ENCODE measurements at places on chromosomes 2 and 18.

GRCh38 chr2:108534584-108535356 lies 500 bp downstream of the LIMS1 start:
- DNase-seq = peak; percentile 65

GRCh38 chr2:217293607-217294006 lies 433.7 kb upstream of the TNP1 start:
- no peak for DNase-seq

- DNase-seq = no peak
These were observed 23.6 kb downstream of the UGP2 start for GRCh38 chr2:63865159-63865799.

DNA sequence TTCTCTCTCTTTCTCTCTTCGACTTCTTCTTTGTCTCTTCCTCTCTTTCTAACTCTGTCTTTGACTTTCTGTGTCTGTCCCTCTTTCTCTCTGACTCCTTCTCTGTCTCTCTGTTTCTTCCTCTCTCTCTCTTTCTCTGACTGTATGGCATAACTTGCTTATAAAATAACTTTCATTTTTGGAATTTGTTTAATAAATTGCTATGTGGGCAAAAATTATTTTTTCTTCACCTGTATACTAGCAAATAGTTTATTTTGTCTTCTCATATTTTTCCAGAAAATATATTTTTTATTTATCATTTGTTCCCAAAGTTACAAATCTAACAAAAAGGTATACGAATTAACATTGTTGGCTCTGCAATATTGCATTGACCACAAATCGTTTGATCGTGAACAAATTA lies 305.7 kb upstream of the FAM98A start:
- no peak for DNase-seq

- no peak for DNase-seq
These were observed 135.7 kb upstream of the CTDP1 start for GRCh38 chr18:79543861-79544385.

- DNase-seq = peak; percentile 50
These were observed 182.4 kb downstream of the PTPRM start for GRCh38 chr18:7749510-7749981.

- DNase-seq = peak; percentile 21
These were observed 124.2 kb upstream of the SATB2 start for GRCh38 chr2:199581935-199582360.

DNA sequence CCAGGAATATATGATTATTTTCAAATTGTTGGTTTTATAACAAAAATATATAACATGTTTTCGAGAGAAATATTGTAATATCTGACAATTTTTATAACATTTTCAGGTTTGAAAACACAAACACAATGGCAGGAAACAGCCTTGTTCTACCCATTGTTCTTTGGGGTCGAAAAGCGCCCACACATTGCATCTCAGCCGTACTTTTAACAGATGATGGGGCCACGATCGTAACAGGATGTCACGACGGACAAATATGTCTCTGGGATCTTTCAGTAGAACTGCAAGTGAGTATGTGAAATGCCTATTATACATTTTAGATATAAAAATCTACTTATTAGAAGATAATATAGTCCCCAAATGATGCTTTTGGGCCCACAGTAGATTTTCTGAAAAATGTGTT lies 21.2 kb downstream of the WDR7 start:
- DNase-seq = no peak

DNA sequence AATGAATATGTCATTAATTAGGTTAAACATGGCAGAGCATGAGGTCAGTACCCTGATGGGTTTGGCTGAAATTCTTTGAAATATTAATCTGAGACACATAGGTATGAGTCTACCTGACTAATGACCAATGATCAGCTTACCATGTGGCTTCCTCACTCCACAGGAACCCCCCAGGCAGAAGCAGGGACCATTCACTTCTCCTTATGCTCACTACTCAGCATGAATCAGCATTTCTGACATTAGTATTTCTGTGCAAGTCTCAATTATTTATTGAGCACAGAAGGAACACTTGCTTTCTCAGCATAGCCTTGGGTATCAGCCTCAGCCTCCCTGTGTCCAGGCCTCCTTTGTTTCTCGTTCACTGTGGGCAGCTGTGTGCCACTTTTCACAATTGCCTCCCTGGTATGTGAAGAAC lies 9.3 kb upstream of the KCNE4 start:
- no peak for DNase-seq

- peak; percentile 27 for DNase-seq
These were observed 111.7 kb upstream of the DYNAP start for GRCh38 chr18:54479365-54479764.

GRCh38 chr2:38130876-38131275 lies 54.9 kb upstream of the CYP1B1 start:
- no peak for DNase-seq

DNA sequence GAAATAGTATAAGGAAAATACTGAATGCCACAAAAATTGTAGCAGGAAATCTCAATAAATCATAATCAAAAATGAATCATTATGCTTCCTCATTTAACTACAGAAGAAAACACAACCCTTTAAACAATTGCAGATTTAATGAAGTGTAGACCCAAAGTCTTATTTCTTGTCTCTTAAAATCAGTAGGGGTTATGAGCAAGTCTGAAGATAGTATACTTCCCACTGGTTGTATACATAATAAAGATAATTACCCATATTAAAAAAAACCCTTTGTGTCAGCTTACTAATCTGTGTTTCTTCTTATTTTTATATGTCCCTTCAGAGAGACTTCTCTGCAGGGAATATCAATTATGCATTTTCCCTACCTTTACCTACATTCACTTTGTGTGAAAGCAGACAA lies 504.7 kb downstream of the ERBB4 start:
- DNase-seq = no peak

- DNase-seq = no peak
These were observed 1096.8 kb upstream of the ACVR2A start for GRCh38 chr2:146748046-146748445.

- DNase-seq = no peak
These were observed 422.5 kb downstream of the LPIN1 start for GRCh38 chr2:12168791-12169388.

GRCh38 chr18:74513883-74514205 lies 17.7 kb downstream of the CNDP2 start:
- no peak for DNase-seq

DNA sequence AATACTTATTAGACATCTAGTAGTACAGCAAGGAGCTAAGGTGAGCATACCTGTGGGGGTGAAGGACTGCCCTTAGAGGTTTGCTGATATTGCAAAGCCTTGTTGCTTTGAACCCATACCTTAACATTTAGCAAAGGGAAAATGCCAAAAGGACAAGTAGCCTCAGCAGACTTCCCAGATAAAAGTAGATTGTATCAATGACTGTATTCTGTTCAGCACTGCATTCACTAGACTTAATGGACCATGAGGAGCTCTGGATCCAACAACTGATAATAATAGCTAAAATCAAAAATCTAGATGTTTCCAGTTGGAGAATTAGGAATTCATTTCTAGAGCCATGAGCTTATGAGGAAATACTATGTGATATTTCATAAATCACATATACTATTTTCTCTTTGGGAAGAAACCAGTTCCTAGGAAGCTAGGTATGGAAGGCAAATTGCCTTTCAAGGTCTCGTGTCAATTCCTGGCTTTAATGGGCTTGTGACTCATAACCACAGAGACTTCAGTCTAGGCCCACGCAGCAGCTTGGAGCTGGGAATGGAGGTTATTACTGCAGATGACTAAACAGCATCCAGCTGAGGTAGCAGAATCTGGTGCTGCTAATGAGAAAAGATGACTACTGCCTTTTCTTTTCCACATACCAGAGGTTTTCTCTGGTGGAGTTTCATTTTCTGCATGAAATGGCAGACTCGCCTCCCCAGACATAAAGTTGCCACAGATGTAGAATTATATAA lies 191.2 kb upstream of the NABP1 start:
- DNase-seq = no peak

- peak; percentile 28 for DNase-seq
These were observed 3.6 kb upstream of the KCNJ3 start for GRCh38 chr2:154694881-154695280.

GRCh38 chr2:126368758-126369157 lies 287.2 kb upstream of the GYPC start:
- DNase-seq = no peak

DNA sequence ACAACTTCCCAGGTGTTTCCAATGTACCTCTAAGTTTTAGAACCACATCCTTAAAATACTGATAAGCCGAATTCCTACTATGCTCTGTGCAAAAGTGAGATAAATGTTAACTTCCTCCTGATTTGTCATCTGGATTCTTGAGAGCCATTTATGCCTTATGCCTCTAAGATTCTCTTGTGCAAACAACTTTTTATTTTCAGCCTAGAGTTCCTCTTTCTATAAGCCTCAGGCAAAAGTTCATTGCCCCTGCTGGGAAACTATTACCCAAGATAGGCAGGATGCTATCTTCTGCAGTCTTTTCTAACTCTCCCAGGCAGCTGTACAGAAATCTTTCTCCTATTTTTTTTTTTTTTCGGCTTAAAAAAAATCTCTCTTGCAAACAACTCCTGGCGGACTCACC lies 216.1 kb downstream of the KCNJ3 start:
- DNase-seq = no peak

DNA sequence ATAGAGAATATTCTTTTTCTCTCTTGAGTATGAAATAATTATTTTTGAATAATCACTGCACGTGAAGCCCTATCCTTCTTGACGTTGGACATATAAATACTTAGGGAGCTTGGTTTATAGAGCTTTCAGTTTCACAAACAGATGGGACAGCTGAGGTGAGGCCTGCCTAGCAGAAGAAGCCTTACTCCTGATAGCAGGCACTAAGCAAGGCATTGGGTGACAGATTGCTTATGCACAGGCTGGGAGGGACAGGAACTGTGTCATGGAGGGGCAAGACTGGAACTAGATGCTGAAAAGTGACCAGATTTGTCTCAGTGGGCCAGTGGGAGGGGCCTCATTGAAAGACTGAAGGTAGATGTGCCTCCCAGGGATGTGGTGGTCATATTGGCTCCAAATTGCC lies 220.8 kb downstream of the NEDD4L start:
- no peak for DNase-seq

DNA sequence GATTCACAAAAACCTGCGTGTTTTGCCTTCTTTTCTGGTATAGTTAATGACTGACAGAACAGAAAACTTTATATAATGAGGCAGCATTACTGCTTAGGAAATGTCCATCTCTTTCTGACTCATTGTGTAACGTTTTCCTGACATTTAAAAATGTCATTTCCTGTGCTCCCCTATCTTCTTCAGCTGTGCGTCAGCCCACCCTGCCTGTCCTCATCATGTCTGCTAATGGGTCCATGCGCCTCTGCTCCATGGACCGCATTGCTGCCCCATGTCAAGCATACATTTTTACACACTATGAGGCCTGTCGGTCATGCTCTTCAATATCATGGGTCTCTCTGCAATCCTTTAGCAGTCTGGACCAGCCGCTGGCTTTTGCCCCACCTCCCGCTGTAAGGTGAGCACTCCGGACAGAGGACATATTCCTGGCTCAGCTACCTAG lies 234.3 kb downstream of the CDCA7 start:
- DNase-seq = no peak

DNA sequence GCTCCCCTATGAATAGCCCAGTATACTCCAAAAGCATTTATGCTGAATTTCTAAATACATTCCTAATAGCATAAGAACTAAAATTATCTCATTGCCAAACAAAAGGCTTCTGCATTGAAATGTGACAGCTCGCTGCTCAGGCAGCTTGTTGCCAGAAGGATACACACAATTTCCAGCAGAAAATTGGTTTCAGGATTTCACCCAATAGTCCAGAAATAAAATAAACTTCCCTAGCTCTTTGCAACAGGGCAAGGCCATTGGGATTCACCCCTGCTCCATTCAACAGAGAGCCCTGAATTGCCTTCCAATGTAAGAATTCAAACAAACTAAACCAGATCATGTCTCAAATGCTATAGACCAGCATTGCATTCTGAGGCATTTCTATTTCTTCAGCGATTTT lies 70.7 kb downstream of the RBM43 start:
- no peak for DNase-seq

DNA sequence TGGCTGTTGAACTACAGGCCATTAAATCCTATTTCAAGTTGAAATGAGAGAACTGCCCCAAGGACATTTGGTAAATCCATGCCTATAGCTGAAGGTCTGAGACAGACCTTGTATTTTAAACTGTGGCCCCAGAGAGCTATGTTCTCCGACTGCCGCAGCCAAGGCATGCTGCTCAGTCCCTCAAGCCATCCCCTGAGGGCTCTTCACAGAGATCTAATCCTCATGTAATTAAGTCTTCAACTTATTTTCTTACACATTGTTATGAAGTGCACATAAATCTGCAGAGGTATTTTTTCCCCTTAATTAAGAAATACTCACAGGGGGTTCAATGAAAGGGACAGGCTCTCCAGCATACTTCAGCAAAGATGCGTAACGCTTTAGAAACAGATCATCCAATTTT lies 50.6 kb downstream of the ABCG8 start:
- no peak for DNase-seq

DNA sequence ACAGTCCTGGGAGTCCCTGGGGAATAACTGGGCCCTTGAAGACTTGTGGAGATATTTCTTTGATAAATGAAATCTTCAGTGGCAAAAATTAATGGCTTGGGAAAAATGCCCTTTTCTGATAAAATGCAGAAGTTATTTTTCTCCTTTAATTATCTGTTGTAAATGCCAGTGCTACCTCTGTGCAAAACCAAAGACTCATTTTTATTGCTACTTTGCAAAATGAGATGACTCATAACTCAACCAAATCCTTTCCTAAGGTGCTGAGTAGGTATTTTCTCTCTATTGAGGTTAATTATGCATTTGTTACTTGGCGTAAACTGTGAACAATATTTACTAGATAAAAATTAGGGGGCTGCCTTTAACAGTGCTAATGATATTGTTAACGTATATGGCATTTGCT lies 163.9 kb downstream of the DOK6 start:
- DNase-seq = no peak

DNA sequence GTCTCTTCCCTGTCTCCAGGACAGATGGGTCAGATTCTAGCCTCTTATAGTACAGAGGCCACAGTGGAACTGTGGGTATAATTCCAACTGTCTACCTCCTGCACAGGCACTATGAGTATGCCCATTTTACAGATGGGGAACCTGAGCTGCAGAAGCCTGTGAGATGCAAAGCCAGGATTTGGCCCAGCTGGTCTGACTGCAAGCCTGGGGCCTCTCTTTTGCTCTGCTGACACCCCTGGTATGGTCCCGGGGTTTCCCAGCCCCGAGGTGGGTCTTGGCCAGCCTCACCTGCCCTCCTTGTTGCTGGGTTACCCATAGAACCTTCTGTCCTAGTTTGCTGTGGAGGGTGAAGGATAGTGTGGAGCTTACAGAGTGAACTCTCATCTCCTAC lies 9.8 kb downstream of the HS6ST1 start:
- DNase-seq = no peak

GRCh38 chr2:205642599-205643356 lies 39.5 kb upstream of the NRP2 start:
- DNase-seq = no peak

DNA sequence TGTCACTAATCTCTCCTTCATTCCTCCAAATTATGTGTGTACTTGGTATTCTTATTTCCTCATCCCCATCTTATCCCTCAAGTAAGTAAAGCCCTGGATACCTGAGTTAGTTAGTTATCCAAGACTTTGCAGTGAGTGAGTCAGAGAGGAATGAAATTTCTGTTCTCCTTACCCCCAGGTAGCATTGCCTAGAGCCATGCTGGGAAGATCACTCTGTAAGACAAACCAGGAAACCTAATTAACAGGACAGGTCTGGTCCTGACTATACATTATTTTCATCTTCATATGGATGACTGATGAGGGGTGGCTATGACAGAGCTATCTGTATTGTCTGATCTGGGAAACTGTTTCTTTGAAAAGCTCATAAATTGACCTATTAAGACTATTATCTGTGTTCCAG lies 55.0 kb upstream of the ITGA6 start:
- DNase-seq = no peak

GRCh38 chr18:29779096-29779495 lies 1263.4 kb downstream of the DSC3 start:
- DNase-seq = no peak

Data from mesendoderm (in vitro differentiated cells).